RWPE1 (cell line): ENCODE measurements at places on chromosomes 4 and X.
A peak's percentile ranks its signal among the peaks of the same experiment; 100 is the strongest.

- no peak for DNase-seq
These were observed 832.4 kb downstream of the PCDH18 start for GRCh38 chr4:136699905-136700304.

DNA sequence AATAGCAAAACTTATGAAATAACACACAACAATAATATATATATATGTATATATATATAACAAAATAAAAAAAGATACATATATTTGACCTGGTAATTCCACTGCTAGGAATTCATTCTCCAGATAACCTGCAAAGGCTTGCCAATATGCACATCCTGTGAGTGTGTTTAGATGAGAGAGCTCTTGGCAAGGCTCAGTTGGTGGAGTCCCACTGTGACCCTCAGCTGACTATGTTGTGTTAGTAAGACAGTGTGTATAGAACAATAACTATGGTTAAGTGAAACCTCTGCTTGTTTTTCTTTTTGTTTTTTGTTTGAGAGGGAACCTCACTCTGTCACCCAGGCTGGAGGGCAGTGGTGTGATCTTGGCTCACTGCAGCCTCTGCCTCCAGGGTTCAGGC, 39.5 kb upstream of the RBMX start:
- DNase-seq = no peak

DNA sequence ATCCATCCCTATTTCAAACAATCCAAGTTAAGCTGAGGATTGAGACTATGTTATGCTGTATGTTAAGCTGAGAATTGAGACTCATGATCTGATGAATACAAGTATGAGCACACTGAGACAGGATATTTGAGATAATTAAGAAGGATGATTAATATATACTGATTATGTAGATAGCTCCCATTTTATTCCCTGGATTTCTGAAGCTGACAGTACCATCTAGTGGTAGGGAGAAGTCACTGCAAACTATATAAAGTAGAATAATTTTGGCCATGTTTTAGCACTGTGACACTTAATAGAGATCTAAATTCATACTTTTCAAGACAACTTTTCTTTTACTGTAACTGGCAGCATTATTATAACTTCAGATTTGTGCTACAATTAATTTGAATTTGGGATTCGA, 63.8 kb upstream of the HPRT1 start:
- DNase-seq = peak; percentile 10

GRCh38 chr4:178414881-178415446, 972.7 kb upstream of the AGA start:
- DNase-seq = no peak

DNA sequence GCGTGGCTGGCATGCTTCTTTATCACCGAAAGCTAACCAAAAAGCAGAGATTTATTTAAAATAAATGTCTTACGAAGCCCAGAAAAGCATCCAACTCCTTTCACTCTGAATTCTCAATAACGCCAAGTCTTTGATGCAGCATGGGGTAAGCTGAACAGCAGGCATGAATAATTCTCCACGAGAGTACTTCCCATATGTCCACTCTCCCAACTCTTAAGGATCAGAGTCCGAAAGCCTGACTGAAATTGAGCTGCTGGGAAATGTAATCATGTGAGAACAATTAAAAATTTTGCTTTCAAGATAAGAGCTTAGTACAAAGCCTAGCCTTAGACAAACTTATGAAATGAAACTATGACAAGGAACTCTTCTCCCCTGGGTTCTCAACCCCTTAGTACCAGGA, 7.5 kb upstream of the SLC39A8 start:
- no peak for DNase-seq

GRCh38 chrX:30822764-30823163, 66.3 kb downstream of the TAB3 start:
- DNase-seq = no peak

- DNase-seq = no peak
These were observed 484.0 kb downstream of the NAF1 start for GRCh38 chr4:162682651-162683050.
